Epithelial cell of proximal tubule (primary cell): ENCODE measurements at places on chromosomes 7 and 10.

- no peak for DNase-seq
Measured at GRCh38 chr7:100582041-100582579, 3.8 kb downstream of the LRCH4 start.

DNA sequence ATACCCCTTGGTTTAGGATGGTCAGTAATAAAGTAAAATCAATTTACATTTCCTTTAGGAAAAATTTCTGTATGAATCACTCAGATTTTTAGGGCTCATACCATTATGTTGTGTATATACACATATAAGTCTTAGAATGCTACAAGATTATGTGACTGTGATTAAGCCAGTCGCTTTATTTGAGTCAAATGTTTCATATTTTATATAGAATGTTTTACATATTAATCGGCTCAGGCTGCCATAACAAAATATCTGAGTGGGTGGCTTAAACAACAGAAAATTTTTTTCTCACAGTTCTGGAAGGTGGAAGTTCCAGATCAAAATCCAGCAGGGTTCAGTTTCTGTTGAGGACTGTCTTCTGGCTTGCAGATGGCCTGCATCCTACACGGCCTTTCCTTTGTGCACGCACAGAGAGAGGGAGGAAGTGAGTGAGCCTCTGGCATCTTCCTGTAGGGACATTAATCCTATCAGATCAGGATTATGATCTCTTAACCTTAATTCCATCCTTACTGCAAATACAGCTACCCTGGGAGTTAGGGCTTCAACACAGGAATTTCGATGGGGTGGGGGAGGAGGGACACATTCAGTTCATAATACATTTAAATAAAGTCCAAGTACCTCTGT is 198.0 kb downstream of the PHF14 start:
- DNase-seq, result no peak

DNA sequence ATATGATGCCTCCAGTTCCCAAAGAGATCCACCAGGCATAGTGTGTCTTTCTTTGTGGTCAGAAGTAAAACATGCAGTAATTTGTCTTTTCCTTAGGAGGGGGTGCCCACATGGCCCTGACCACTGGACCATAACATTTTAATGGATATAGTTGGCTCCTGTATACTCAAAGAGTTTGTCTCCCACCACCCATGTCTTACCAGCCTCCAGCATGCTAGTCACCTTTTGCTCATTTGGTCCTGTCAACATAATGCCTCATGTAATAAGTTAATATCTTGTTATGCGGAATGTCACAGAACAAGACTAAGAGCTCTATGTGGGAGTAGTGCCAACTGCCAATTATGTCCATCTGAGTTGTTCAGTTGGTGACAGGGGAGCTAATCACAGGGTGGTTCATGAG is 83.4 kb upstream of the IFRD1 start:
- DNase-seq, result no peak

GRCh38 chr10:71836596-71836974 is 14.5 kb downstream of the PSAP start:
- no peak for DNase-seq

GRCh38 chr7:132456418-132456817 is 119.9 kb downstream of the PLXNA4 start:
- no peak for DNase-seq

DNA sequence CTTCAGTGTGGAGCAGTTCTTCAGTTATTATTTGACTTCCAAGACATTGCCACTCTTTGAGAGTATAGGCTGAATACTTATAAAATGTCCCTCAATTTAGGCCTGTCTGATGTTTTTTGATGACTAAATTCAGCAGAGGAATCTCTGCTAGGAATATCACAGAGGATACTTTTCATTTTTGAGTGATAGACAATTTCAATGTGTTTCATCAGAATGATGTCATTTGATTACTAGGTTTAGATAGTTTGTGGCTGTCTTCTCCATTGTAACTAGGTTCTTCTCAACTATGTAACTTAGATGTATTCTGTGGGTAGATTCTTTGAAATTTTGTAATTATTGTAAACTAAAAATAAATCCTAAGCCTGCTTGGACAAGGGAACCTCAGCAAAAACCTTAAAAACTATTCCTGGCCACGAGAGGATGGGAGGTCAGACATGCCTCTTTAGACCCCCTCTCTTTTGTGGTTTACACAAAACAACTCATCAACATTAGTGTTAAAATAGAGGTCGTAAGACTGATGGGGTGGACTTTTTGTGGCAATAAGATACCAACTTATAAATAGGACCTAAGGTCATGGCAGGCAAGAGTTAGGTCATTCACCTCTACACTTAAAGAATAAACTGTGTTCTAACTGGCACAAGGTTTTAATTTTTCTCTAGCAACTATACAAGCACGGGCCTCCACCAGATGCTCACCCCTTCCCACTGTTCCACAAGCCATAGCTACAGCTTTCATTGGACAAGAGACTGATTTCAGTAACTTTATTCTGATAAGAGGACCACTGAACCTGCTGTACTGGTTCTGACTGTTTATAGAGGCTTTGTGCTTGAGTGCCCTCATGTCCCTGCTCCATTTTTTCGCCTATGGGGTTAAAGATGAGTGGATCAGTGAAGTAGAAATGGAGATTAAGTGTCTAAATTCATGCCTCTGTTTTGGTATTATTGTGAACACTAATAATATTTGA is 33.7 kb downstream of the CYP2C8 start:
- DNase-seq, result no peak

- no peak for DNase-seq
Measured at GRCh38 chr10:59133841-59134593, 42.4 kb upstream of the PHYHIPL start.

GRCh38 chr7:116836048-116836447 is 26.3 kb upstream of the CAPZA2 start:
- no peak for DNase-seq

GRCh38 chr10:70576803-70577517 is 25.6 kb downstream of the PRF1 start:
- no peak for DNase-seq

- DNase-seq, result no peak
Measured at GRCh38 chr10:124322191-124322980, 96.3 kb downstream of the OAT start.

GRCh38 chr7:26662646-26663045 is 201.7 kb downstream of the SKAP2 start:
- DNase-seq, result no peak

- DNase-seq, result no peak
Measured at GRCh38 chr10:33674986-33675599, 340.6 kb upstream of the NRP1 start.
